HAP-1 (cell line): ENCODE measurements at places on chromosomes 11 and 22.

- DNase-seq = no peak
Observed at GRCh38 chr11:19953909-19954308, 206.4 kb downstream of the DBX1 start.

DNA sequence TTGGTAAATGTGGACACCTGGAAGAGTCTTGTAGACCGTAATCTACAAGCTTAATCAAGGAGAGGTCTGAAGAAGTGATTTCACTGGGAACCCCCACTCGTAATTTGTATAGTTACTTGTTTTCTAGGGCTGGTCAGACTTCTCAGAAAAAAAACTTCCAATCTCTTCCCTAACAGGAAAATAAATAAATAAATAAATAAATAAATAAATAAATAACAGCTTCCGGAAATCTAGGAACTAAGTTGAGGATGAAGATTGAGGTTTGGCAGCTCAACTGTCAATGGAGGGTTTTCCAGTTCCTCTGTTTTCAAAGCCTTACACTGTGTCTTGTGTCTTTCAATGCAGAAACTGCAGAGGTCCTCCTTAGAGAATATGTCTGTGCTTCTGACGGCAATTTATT, 17.7 kb upstream of the TYR start:
- no peak for DNase-seq

DNA sequence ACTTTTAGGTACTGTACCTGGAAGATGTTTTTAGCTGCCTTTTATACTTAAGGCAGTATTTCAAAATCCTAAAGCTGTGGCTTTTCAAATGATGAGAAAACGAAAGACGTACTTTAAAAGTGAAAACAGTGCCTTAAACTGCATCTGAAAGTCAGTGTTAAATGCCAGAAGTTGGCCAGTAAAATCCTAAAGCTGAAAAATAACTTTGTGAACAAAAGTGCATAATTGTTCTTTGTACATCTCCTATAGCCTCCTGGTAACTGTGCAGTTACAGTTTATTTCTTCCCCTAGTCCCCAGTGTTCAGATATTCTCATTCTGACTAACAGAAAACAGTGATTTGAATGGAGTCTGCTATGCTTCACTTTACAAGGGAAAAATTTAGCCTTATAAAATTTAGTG, 6.8 kb downstream of the EED start:
- no peak for DNase-seq

DNA sequence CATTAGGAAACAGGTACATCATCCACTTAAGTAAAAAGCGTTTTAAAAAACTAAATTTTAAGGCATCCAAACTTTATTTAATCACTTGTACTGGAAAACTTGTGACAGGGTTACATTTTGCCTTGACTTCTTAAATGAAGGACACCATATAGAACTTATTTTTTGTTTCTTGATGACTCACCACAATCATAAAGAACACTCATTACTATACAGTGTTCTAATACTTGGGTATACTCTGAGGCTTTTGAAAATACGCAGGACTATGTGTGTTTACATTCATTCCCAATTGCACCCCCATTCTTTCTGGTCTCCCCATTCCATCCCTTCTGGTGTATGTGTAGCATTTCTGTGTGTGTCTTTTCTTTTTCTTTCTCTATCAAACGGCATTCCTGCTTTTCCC, 69.9 kb downstream of the ZBTB44 start:
- no peak for DNase-seq

DNA sequence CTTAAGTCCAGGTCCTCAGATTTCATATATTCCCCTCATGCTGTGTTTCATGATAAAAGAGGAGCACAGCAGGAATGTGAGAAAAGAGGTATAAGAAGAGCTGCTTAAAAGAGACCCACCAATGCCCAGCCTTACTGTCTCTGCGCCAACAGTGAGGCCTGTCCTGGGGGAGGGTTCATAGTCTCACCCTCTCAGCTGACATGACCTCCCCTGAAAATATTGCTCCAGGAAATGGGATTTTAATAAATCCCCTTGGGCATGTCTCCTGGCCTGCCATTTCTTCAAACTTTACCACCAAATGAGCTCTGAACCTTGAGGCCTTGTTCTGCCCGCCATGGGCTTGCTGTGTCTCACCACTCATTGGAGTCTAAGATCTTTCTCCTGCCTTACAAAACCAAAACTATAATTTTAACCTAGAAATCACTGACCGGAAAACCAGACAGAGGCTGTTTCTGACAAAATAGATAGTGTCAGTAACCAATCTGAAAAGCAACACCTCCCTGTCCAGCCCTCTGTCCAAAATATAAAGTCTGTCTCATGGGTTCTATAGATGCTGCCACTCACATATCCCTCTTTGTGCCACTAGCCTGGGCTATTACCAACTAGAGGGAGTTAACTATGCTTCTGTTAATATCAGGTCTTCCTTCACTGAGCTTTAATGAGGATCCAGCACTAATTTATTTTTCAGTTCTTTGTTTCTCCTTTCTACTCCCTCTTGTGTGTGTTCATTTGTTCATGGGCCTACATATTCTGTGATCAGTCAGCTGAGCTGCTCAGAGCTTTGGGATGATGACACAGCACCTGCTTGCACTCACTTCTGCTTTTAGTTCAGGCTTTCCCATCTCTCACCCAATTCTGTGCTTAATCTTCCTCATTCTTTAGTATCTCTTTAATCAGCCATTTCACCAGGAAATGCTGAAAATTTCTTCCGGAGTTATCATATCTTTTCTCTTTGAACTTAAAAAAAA, at the start of gene OR2AG2:
Gene OR2AG2, minus strand, starts transcription at position 51 of the 968 bp plus-strand sequence. CDS start 3,019 bp downstream, outside the sequence.
- no peak for DNase-seq

GRCh38 chr11:12961615-12962014, 47.5 kb upstream of the RASSF10 start:
- no peak for DNase-seq

- DNase-seq = no peak
Observed at GRCh38 chr11:45730014-45730413, 64.6 kb upstream of the CHST1 start.

DNA sequence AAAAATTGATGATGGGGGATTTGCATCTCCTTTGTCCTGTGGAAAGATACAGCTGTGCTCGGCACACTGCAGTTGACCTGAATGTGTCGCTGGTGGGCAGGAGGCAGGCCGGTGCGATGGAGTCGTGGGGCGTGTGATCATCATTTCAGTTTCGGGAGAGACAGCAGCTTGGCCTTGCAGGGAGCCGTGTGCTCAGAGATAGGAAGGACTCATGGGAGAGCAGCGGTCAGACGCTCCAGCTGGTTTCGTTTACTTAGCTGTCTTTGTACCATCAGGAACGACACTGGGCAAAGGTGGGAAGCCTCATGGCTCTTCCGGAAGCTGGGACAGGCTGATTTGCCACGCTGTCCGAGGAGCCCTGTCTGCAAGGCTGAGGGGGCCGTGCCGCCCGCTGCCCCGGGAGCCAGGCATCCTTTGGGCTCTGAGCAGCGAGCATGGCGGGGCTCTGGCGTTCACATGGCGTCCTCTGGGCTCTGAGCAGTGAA, 32.7 kb downstream of the GRAMD4 start:
- DNase-seq = no peak

DNA sequence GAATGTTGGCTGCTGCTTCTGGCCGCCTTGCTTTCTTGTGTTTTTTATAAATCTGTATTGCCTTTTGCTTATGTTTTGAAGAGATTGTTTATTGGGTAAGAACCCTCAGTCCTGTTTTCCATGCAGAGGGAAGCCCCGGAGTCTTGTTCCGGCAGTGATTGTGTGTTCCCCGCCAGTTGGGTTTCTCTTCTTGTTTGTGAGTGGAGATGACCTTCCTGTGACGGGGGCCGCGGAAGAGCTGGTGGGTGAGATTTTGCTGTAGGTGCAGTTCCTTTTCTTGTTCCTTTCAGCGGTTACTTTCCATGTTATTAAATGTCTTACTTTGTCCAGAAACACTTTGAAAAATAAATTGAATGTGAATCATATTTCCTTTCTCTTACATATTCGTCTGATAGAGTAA, 8.3 kb downstream of the TBC1D22A start:
- no peak for DNase-seq

GRCh38 chr11:30424844-30425243, 101.9 kb downstream of the ARL14EP start:
- DNase-seq = no peak

- DNase-seq = no peak
Observed at GRCh38 chr22:24728790-24729637, 45.5 kb downstream of the PIWIL3 start.

- no peak for DNase-seq
Observed at GRCh38 chr11:69702239-69702691, 1.6 kb downstream of the FGF19 start.

DNA sequence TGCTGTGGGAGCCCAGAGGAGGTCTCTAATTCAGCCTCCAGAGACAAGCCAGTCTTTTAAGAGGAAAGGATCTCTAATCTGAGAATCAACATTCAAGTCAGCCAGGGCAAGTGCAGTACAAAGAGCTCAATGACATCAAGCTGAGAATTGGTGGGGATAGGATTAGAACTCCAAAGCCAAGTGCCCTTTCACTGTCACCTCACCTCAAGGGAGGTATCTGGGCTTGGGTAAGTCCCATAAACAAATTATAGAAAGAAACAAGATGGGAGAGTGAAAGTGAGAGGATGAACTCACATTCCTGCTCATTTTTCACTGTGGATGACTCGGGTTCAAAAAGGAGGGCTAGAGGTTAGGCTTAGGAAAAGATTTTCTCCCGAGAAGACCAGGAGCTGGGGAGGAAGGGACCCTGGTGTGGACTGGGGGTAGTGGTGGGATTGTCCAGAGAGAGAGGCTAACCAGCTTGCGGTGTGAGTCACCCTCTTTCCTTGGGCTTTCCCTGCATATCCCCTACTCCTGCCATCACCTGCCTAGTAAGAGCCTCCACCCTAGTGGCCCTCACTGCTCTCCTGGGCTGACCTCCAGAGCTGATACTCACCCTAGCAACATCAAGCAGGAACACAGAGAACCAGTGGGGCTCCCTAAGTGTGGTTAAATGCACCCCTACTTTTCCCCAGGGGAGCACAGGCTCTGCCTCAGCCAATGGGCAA, 70.4 kb downstream of the RRM1 start:
- no peak for DNase-seq

GRCh38 chr11:34447044-34447443, 8.3 kb downstream of the CAT start:
- no peak for DNase-seq

DNA sequence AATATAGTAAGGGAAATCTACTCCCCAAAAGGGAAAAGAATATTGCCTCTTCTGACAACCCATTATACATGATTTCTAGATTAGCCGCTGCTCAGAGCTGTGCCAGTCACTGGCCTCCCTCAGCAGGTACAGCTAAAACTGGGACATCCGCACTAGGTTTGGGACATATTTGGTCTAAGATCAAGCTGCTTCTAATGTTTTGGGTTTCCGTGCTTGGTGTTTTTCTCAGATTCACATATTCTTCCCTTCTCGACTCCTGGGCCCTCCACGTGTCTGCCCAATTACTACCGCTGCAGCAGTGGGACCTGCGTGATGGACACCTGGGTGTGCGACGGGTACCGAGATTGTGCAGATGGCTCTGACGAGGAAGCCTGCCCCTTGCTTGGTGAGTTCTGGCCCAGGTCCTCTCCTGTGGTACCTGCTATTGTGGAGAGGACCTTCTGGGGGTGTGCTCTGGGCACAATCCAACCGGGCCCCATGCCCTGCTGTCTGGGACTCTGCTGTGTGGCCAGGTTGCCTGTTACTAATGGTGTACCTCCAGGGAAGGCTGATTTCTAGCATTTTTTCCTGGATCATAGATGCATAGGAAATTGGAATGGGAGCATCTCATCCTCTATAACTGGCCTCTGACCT, 138.1 kb upstream of the SORL1-AS1 start:
- no peak for DNase-seq

GRCh38 chr11:74138572-74138971, 32.2 kb downstream of the C2CD3 start:
- DNase-seq = no peak

GRCh38 chr11:75342231-75342918, 9.1 kb downstream of the ARRB1 start:
- no peak for DNase-seq

DNA sequence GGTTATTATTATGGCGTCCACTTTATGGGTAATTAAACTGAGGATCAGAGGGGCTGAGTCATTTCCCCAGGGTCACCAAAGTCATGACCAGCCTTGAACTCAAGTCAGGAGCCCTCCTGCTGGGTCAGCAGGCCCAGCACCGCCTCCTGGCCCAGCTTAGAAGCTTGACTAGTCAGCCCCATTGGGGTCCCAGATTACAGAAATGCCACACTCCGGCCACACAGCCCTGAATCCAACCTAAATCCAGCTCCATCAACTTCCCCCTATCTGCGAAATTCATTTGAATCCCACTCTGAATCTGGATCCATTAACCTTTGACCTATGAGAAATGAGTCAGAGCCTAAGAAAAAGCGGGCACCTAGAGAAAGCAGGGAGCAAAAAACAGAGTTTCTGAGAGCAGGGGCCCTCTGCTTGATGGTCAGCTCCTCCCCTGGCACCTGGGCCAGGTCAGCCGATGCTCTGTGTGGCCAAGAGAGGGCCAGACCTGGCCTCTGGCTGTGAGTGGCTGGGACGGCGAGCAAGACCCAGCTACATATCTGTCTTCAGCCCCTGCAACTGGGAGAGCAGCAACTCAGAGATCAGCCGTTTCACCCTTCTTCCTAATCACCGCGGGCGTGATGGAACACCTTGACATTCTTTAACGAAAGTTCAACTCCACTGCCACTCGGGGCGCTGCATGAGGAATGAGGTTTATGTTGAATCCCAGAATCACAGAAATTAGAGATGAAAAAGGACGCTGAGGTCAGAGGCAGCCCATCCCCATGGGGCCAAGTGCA, 196.1 kb downstream of the TRIM29 start:
- no peak for DNase-seq

DNA sequence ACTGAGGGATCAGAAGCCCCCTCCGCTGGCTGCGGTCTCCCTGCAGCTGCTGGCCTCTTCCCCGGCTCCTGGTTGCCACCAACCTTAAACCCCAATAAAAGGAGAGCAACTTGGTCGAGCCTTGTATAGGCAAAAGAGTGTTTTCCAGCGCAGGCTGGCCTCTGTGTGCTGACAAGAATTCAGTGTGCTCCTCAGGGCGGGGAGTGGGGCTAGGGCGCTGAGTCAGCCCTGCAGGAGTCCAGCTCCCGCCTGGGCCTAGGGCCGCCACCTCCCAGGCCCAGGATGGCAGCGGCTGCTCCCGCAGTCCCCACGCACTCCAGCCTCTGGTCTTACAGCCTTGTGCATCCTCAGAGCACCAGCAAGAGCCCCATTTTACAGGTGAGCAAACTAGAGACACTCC, at the start of gene SHISAL1:
Gene SHISAL1, minus strand, starts transcription at position 186 of the 400 bp plus-strand sequence. CDS start 12,006 bp downstream, outside the sequence.
- no peak for DNase-seq

DNA sequence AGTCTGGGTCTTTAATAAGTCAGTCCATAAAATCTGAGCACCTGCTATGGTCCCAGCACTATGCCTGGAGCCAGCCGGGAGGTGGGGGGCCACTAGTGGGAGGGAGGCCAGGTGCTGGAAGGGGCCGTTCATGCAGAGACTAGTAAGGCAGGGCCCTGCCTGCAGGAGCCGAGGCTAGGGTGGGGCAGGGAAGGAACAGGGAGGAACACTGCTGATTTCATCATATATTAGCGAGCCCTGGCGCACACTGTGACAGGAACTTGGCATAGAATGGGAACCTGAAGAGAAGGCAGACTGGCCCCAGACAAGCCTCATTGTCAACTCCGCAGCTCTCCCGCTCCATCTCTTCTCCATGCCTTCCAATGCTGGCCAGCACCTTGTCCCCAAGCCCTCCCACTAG, 7.1 kb downstream of the VSIG10L2 start:
- no peak for DNase-seq

GRCh38 chr22:49619301-49619700, 208.4 kb downstream of the BRD1 start:
- DNase-seq = no peak

- no peak for DNase-seq
Observed at GRCh38 chr11:18270102-18270501, 4.0 kb downstream of the SAA1 start.

- DNase-seq = no peak
Observed at GRCh38 chr22:24576778-24577177, 16.1 kb downstream of the LRRC75B start.
